ENCODE measurements at places on chromosomes 1 and 21. TPM values are rescaled to one million over a fixed set of nuclear protein-coding genes. Genes with fewer than 3 reads are reported as not detected.

DNA sequence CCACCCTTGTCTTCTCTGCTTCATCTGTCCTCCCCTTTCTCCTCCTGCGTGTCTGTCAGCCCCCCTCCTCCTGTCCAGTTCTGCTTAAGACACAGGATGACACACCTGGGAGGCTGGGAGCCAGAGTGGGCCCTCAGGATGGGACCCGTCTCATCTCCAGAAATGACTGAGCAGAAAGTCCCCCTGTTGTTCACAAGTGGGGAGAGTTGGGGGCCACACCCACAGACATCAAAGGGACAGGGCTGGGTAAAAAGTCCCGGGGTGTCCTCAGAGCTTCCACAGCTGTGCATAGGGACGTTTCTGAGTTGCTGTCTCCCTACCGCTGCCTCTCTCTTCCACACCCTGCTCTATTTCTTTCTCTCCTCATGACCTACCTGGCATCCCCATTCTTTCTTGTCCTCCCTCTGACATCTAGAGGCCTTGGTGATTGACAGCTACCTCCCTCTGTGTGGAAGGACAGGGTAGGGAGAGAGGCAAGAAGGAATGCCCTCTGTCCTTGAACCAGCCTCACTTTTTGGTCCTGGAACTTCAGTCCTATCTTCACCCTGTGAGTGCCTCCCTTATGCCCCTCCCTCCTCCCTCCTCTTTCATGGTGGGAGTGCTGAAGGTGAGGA lies 19.5 kb upstream of the SH2D2A start:
- no peak for DNase-seq

DNA sequence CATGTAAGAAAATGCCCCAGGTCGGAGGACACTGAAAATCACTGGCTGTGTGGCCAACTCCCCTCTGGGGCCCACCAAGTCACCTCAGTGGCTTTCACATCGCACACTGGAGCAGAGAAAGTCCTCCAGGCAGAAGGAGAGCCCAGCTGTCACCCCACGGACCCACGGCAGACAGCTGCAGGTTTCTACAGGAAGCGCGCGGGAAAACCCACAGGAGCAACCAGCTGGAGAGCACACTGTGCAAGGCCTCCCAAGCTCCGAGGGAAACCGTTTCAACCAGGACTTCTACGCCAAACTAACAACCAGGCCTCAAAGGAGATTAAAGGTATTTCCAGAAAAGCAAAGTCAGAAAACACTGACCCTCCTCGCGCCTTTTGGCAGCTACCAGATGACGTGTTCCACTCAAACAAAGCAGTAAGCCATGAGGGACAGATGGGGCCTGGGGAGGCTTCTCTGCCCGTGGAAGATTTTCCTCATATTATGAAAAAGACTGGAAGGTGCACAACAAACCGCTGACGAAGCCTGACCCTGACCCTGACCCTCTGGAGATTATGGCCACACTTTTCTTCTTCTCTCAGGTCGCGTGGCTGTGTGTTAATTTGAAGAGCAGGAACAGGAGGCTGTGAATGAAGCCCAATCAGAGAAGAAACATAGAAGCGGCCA lies 21.0 kb downstream of the WDR4 start:
- DNase-seq, result no peak

GRCh38 chr1:204149635-204150565 lies 1.9 kb downstream of the ETNK2 start:
- no peak for DNase-seq

OR10Z1 gene
- total RNA-seq, result not detected

DNA sequence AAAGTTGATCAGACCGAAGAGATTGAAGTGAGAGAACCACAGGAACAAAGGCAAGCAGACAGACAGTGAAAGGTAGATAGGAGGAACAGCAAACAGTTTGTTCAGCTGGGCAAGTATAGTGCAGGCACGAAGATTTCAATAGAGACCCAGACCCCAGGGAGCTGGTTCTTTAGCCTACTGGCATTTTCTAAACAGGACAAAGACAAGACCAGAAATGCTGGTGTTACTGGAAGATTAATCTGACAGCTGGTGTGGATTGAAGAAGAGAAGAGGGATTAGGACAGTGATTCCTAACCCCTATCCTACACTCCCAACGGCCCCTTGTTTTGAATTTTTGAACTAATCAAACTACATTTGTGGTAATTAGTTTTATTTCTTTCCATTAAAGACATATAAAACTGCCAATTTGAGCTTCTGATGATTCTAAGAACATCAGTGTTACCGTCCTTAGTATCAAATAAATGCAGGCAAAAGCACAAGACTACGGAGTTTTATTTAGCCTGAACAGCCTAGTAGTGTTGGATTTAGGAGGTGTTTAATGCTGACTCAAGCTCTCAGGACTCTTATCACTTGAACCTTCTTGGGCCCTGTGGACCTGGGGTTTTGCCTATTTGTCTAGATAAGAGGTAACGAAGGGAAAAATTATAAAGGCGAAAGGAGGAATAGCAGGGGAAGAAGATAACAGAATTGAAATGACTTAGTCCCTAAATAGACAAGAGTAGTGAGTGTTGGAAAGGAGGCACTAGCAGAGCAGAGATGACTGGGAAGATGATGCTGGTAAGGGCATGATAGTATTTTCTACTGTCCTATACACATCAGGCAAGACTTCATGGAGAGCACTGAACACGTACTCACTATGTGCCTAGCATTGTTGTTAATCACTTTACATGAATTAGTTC lies 2.0 kb downstream of the NPL start:
- no peak for DNase-seq

DNA sequence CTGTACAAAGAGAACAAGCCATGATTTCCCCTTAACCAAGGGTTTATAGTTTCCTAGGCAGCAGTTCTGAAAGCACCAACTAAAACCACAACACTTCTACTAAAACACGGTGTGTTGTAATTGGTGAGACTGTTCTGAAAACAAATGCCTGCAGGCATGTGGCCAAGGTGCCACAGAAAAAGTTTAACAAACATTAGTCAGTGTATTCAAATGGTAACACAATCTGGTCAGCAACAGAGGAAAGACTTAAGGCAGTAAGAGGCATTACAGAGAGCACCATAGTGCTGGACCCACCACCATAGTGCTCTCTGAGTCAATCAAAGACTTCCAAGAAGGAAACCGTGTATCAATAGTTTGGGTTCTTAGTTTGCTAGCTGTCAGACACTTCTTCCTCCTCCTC lies 16.7 kb downstream of the SNIP1 start:
- no peak for DNase-seq

Measured in hepatocyte (in vitro differentiated cells).